Skeletal muscle cell (primary cell): ENCODE measurements at places on chromosomes 12 and 14.

- no peak for DNase-seq
Measured at GRCh38 chr12:78870539-78870938, 6.0 kb downstream of the SYT1 start.

- no peak for DNase-seq
Measured at GRCh38 chr12:105670672-105671071, 340.2 kb downstream of the C12orf75 start.

DNA sequence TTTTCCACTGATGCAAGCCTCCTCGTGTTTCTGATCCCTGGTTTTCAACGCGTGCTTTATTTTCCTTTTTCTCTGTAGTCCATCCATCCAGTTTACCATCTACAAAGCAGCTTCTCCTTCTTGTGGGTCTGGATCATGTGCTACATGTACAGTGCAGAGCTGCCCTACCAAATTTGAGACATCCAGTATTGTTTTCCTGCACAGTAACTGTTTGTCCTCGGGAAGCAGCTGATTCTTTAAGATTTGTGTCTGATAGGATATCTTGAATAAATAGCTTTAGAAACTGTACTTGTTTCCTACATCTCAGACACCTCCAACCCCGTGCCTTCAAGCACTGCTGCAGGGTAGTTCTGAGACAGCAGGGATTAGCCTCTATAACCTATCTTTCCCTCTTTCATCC is 368.1 kb upstream of the FAR2 start:
- no peak for DNase-seq

DNA sequence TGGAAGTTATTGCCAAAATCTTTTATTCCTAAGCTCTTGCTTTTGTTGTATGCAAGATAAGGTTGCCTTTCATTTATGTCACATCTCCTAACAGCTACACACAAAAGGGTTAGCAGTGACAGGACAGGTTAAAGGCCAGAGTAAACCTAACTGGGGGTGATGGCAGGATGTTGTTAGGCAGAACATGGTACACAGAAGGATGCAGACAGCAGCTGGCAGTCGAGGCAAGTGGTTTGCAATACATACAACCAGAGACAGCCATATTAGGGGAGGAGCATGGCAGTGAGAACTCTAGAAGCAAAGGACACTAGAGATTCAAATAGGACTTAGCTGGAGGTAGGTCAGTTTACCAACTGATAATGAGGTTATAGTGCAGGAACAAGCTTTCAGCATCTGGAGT is 2.7 kb upstream of the ABCD2 start:
- no peak for DNase-seq

DNA sequence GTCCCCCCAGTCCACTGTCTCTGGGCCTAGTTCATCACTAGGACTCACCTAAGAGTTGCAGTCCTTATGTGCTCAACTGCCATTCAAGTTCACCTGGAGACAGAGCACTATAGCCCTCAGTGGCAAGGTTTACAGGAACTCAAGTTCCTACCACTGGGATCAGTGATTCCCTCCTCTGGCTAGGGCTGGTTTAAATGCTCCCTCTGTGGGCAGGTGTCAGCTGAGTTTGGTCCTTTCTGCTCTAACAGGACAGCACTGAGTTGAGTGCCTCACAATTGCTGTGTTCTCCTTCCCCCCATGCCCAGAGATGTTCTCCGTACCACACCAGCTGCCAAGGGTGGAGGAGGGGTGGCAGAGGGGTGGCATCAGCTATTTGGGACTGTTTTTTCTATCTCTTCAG is 20.8 kb upstream of the SAV1 start:
- DNase-seq = no peak

DNA sequence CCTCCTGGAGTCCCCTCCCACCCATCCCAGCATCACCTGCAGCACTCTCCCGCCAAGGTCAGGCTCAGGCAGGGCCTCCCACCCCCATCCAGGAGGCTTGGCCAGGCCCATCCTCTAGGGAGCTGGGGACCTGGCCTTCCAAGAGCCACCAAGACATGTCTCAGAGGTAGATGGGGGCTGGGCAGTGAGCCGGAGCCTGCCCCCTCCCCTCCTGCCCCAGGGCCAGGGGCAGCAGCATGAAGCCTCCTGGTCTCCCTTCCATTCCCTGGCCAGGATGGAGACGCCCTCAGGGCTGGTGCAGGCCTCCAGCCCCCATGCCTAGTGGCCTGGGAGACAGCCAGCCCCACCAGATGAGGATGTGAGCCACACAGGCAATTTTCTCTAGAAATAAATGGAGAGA is 69.3 kb upstream of the C14orf180 start:
- DNase-seq = no peak

DNA sequence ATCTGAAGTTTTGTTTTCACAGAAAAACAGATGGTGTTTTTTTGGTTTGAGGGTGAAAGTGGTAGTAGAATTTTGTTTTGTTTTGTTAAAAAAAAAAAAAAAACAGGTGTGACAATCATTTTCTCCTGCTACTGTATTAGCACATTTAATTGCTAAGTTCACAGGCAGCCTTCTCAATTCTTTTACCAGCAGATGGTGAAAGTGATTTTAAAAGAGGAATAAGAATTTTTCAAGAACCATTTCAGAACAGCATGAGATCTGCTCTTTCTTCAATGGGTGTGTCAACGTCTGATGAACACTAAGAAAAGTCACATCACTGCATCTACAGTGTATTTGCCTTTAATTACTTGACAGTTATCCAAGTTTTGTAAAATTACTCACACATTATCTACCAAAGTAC is 303.7 kb upstream of the USP15 start:
- no peak for DNase-seq

DNA sequence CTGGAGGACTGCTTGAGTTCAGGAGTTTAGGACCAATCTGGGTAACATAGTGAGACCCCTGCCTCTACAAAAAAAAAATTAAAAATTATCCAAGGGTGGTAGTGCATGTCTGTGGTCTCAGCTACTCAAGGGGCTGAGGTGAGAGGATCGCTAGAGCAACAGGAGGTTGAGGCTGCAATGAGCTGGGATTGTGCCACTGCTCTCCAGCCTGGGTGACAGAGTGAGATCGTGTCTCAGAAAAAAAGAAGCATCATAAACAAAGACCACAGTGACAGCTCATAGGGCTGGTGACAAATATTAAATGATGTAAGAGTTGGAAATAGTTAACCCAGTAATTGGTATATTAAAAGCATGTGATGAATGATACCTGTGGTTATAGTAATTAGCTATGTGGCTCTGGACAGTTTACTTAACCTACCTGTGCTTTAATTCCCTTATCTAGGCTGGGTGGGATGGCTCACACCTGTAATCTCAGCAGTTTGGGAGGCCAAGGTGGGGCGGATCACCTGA is 68.0 kb downstream of the GSC start:
- DNase-seq = no peak

GRCh38 chr14:88045705-88046104 is 40.8 kb downstream of the GPR65 start:
- DNase-seq = no peak

GRCh38 chr12:116002890-116003536 is 274.5 kb downstream of the MED13L start:
- peak; percentile 36 for DNase-seq

GRCh38 chr14:47235619-47236018 is 439.8 kb downstream of the MDGA2 start:
- no peak for DNase-seq

GRCh38 chr14:47917344-47917954 is 242.0 kb upstream of the MDGA2 start:
- DNase-seq = no peak

DNA sequence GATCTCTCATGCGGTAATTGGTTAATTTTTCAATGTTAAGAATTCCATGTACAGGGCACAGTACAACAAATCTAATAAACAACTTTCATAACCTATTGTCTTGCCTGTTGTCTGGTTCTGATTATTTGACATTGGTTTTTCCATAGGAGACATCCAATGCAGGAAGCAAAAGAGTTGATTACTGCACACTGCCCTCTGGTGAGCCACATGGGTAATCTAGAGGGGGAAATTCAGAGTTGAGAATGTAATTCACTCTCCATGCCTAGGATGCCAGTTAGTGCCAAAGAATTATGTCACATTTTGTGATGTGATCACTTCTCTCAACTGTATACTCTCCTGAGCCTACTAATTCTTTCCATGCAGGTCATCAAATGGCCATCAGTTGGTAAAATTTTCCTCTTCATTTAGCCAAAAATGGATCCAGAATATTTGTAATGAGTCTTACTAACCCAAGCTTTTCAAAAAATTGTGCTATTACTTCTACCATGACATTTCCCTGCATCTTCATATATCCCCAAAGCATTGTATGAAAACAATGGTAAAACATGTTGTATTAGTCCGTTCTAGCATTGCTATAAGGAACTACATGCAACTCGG is 17.7 kb upstream of the CCDC91 start:
- DNase-seq = peak; percentile 28

- no peak for DNase-seq
Measured at GRCh38 chr12:15706010-15706676, 83.0 kb downstream of the EPS8 start.

DNA sequence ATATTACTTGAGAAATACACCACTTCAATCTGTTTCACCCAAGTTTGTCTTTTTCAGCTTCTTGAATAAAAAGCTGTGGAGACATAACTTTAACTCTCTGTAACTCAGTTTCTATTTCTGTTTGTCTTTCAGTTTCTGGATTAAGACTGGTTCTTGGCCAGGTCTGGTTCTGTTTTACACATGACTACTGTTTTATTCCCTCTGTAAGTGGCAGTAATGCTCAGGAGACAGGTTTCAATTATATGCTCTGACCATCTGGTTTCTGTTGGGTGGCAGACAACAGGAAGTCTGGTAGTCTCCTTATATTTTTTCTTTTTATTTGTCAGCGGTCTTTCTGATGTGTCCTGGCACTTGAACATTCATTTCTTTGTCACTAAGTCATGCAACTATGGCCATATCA is 102.9 kb downstream of the RPS29 start:
- DNase-seq = no peak

DNA sequence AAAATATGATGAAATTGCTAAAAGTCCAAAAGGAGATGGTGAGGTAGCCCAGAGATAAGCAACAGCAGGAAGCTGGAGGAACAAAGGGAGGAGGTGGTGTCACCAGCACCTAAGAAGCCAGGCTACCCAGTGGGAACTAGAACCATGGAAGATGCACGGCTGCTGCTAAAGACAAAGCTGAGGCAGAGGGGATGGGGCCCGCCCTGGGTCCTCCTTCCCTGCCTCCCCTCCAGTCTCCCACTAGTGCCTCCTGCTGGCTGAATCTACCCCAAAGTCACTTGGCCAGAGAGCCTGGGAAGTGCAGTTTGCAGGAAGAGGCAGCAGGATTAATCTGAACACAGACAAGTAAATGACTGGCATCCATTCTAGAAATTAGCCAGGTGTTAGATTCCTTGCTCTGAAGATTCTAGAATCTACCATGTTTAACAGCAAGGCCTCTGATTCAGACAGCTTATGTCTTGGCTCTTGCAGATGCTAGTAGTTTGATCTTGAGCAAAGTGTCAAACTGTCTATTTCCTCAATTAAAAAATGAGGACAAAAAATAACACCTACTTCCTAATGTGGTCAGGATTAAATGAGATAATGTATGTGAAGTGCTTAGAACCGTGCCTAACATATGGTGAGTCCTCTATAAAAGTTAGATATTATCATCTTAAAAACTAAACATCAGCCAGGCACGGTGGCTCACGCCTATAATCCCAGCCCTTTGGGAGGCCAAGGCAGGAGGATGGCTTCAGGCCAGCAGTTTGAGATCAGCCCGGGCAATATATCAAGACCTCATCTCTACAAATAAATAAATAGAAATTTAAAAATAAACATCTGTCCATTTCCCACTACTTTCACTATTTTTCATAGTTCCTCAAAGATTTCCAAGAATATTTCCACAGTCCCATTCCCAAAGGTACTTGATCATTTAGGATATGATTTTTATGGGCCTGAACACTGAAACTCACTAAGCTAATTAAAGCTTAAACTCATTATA is 5.8 kb upstream of the LRP10 start:
- no peak for DNase-seq

DNA sequence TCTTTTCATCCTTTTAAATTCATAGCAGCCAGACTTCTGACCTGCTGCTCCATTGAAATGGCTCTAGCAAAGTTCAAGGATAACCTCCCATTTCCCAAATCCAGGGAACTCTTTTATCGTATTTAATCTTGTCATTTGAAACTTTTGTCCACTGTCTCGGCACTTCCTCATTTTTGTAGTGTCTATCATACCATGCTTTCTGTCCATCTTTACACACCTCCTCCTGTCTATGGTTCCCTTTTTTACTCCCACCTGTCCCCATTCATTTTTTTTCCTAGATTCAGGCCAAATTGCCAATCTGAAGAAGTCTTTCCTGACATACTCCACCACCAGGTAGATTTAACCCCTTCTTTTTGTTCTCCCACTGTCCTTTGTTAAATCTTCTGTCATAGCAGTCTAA is 31.0 kb downstream of the NFYB start:
- DNase-seq = no peak

- no peak for DNase-seq
Measured at GRCh38 chr12:76462668-76463224, 96.8 kb downstream of the OSBPL8 start.

- peak; percentile 82 for DNase-seq
Measured at GRCh38 chr12:2613326-2614073, 181.3 kb upstream of the FKBP4 start.

DNA sequence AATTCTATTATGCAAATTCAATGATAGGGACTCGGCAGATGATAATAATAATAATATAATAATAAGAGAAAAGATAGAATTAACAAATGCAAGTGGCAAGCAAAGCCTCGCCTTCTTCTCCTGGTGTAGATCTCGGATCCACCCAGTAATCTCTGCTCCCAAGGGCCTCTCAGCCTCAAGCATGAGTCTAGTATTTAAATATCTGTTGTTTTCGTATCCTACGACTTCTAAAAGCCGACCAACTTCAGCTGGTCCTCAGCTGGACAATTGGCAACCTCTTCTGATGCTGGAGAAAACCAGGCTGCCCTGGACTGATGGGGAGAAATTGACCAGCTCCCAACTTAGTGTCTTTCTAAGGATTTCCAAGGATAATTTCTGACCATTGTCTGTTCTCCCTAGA is 14.0 kb upstream of the MAP1LC3B2 start:
- no peak for DNase-seq

DNA sequence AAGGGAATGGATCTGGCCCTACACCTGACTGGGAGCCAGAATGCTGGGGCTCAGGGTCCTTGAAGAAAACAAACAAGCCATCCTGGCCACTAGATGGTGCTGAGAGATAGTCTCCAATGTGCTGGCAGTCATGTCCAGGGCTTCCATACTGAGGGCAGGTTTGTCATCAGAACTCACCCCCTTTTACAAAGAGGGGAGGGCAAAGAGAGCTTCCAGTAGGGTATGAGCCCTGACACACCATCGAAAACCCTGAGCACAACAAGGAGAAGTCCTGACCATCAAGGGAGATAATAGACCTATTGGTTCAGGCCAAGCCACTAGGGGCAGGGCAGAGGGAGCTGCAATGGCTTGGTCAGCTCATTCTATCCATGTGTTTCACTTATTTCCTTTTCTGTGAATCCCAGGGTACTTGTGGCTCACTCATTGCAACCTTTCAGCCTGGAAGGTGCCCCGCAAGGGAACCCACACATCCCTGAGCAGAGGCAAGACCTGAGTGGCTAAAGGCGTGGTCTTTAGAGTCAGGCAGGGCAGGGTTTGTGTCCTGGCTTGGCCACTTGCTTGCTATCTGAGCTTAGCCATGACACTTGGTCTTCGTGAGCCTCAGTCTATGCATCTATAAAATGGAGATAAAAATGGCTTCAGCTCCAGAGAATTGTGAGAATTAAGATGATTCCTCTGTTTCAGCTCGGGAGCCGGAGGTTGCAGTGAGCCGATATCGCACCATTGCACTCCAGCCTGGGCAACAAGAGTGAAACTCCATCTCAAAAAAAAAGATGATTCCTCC is 6.2 kb upstream of the PLEKHH1 start:
- no peak for DNase-seq

- DNase-seq = no peak
Measured at GRCh38 chr12:62903151-62903550, 31.8 kb downstream of the PPM1H start.
